Prostate gland (tissue), 2 donors: ENCODE measurements at places on chromosomes 6 and 20.

GRCh38 chr20:1331101-1331500, 2.2 kb upstream of the SDCBP2 start:
- no peak for DNase-seq

DNA sequence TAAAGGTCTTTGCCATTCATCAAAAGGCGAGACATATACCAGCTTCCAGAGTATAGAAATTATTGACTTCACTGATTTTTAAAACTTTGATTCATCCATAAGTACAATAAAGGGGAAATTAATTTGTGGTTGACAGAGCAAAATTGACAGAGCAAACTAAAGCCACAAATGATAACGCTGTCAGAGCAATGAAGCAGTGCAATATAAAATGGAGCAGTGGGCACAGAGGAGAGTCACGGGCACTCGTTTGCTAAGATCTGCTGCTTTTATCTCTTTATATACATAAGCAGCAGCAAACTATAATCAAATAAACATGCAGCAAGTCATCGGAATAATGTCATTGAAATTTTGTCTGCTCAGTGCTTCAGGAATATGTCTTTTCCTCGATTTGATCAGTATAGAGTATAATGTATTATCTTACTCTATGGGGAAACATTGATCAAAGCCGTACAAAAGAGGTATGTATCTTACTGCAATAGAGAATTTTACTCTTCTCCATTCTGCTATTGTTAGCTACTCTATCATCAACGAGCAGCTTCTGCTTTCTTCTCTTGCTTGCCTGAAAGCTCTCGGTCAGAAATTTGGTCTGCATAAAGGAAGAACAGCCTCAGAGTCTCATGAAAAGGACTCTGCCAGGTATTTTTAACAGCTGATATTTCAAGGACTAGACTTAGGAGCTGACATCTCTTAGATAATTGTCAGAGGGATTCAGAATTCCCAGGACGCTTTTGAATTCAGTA, 546.0 kb upstream of the ARID1B start:
- no peak for DNase-seq

DNA sequence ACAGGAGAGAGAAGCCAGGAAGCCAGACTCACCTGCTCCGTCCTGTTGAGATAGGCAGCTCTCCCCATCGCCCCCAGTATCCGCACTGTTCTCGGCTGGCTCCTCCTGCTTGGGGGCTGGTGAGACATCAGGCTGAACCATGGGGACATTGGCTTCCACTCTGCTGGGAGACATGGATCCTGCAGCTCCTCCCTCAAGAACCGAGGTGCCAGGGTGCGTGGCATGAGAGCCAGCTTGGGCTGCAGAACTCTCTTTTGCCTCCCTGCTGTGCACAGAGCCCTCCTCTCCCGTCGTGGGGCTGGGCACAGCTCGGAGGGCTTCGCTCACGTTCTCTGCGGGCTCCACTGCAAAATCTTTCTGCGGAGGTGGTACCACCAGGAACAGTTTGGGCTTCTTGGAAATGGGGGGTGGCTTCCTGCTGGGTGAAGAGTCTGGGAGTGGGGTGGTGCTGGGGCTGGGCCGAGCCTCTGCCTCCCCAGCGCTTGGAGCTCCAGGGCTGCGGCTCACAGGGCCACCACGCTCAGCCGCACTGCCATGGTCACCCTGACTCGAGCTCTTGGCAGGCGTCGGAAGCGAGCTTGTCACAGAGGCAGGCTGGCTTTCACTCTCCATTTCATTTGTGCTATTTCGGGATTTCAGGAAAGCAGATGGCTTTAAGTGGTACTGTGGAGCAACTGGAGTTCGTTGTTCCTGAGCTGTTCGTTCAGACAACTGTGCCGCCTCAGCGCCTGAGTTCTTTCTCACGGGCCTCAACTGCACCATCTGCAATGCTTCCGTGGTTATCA, 26.5 kb downstream of the HEBP2 start:
- no peak for DNase-seq

DNA sequence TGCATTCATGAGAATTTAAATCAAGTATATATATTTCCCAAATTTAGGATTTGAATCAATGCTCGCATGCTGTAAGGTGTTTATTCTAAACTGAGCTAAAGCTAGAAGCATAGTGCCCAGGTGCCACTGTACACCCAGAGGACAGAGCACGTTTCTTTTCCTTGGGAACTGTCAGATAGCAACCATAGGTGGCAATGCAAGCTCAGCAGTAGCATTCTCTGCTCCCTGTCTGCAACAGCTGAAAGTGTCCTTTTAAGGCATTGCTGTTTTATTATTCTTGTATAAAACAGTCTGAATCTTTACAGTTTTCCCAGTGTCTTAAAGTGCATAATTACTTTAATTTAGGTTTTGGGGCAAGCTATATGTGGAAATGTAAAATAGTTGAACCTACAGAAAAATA, 443.4 kb upstream of the MMS22L start:
- DNase-seq = no peak

- DNase-seq = no peak
These were observed 515.6 kb downstream of the KIF16B start for GRCh38 chr20:16057651-16058050.
